NCI-H2081 treated with DMSO at 0.1 percent for 48 hours (cell line): ENCODE measurements at places on chromosomes 1 and 21.

- no peak for DNase-seq
These were observed 81.0 kb downstream of the PTPRU start for GRCh38 chr1:29317063-29317915.

- DNase-seq = no peak
These were observed 109.0 kb downstream of the PPIAL4G start for GRCh38 chr1:148374101-148374500.

DNA sequence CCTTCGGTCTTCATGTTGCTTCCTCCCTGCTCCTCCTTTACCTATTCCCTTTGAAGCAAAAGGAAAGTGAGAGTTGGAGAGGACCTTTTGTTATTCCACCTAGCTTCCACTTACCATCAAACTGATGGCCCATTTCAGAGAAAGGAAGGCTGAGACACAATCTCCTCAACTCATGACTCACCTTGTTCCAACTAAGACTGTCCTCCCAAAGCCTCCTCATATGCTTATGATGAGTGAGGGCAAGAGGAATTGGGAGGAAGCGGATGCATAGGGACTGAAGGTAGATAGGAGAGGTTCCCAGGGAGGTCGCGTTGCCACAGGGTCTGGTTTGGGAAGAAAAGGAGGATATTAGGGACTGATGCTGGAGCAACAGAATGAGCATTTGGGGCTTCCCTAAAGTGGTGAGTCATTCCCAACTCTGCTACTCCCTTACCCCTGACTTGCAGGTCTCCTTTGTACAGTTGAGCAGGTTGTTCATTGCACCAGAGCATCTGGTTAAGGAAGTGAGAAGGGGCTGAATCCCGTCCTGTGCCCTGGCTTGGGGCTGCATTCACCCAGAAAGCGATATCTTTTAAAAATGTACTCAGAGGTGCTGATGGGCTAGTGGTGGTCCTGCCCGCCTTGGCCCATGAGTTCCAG, 35.0 kb downstream of the LGR6 start:
- no peak for DNase-seq

GRCh38 chr1:227364657-227365056, 46.4 kb upstream of the CDC42BPA start:
- DNase-seq = no peak

- DNase-seq = no peak
These were observed 13.0 kb upstream of the BATF3 start for GRCh38 chr1:212712451-212713303.

DNA sequence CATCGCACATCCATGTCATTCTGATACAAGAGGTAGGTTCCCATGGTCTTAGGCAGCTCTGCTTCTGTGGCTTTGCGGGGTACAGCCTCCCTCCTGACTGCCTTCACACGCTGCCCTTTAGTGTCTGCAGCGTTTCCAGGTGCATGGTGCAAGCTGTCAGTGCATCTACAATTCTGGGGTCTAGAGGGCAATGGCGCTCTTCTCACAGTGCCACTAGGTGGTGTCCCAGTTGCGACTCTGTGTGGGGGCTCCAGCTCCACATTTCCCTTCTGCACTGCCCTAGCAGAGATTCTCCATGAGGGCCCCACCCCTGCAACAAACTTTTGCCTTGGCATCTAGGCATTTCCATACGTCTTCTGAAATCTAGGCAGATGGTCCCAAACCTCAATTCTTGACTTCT, 138.2 kb upstream of the BRINP3 start:
- no peak for DNase-seq
